ENCODE measurements at places on chromosomes 3 and 15. TPM values are rescaled to one million over a fixed set of nuclear protein-coding genes. Genes with fewer than 3 reads are reported as not detected.

DNA sequence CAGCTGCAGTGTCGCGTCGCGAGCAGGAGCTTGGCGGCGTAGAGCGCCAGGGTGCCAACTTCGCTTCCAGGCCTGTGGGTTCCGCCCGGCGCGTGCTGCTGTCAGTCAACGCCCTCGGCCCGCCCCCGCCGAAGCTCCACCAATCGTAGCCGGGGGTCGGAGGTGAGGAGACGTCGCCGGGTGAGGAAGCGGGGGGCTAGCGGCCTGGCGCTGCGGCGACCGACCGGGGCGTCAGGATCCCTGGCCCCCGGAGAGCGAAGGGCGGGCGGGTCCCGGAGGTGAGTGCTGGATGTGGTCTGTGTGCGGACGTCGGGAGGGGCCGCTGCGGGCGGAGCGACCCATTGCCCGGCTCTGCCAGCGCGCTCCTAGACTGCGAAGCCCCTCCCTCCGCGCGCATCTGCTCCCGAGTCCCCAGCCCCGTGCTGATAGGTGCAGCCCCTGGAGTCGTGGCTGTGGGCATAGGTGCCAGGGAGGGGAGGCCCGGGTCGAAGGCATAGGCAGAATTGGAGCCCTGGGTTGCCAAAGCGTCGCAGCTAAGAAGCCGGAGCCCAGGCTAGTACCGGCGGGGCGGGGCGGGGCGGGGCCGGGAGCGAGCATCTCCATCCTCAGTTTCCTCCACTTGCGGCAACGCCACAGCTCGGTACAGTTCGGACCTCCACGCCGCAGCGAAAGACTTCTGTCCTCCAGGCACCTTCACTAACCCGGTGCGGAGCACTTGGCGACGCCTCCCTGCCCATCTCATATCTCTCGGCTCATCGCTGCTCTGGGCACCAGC lies at the start of gene NXPE3:
Gene NXPE3, plus strand, starts transcription at position 165 of the 775 bp plus-strand sequence. CDS start 6,386 bp downstream, outside the sequence.
- H3K4me3 ChIP-seq: peak within 1 kb of the TSS; percentile 90
- H3K4me1 ChIP-seq: peaks cover 22% of the 10 kb centered on the region
- DNase-seq: peak; percentile 96
- H3K36me3 ChIP-seq: no peaks in the 10 kb centered on the region

DNA sequence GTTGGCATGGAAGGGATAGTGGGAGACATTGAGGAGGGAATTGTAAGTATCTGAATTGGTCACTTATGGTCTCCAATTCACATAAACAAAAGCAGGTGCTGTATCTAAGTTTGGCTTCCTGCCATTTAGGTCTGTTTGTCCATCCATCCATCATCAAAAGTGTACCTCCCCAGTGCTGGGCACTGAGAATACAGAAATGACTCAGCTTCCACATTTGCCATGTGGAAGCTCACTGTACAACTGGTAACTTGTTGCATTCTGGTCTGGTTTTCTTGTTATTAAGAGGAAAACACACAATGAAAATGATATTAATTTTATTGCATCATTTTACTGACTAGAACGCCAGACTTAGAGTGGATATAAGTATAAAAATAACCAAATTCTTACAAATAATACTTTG lies 30.9 kb upstream of the MUC13 start:
- no peak overlapping the region for H3K27ac ChIP-seq
- peaks cover 15% of the 10 kb centered on the region for H3K36me3 ChIP-seq
- no peaks in the 10 kb centered on the region for H3K27me3 ChIP-seq

Gene SGO1
- total RNA-seq: not detected

Gene GRK7
- total RNA-seq: not detected

Gene ZMYND10
- not detected for total RNA-seq

Gene CGNL1
- 2.9 TPM for total RNA-seq

Data from sigmoid colon (tissue), 7 donors.